ENCODE measurements at places on chromosomes 5 and 9.

DNA sequence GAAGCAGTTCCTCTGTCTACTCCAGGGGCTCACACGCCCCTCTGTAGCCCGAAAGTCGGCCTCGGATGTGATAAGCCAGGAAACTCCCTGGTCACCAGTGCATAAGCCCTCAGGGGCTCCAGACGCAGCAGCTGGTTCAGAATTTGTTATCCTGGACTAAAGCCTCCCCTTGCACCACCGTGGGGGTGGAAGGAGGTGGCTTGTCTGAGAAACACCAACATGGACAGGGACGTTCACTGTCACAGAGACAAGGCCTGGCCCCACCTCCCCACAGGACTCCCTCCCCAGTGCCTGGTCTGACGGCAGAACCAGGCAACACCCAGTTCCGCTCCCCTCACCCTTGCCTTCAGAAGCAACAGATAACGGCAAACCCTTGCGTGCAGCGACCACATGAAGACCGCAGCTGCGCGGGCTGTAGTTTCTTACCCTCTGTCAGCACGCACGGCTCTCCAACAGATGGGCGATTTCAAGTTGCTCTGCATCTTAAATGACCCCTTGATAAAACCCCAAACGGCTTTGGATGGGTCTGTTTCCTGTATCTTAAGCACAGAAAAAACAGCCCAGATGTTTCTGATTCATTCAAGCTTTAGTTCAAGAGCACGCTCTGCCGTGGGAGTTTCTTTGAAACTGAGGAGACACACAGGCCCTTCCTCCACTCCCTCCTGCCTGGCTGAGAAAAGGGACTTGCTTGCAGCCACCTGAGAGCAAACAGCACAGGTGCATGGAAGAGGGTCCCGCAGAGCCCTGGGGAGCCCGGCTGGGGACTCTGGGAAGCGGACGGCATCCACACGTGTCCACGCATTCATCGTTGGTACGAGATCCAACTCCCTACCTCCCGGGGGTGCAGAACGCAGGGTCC lies 44.7 kb upstream of the NKD2 start:
- DNase-seq: no peak

GRCh38 chr9:87541663-87542062 lies 44.0 kb downstream of the DAPK1 start:
- no peak for DNase-seq

GRCh38 chr5:177453852-177454396 lies 7.3 kb downstream of the PRR7 start:
- DNase-seq: peak; percentile 66

DNA sequence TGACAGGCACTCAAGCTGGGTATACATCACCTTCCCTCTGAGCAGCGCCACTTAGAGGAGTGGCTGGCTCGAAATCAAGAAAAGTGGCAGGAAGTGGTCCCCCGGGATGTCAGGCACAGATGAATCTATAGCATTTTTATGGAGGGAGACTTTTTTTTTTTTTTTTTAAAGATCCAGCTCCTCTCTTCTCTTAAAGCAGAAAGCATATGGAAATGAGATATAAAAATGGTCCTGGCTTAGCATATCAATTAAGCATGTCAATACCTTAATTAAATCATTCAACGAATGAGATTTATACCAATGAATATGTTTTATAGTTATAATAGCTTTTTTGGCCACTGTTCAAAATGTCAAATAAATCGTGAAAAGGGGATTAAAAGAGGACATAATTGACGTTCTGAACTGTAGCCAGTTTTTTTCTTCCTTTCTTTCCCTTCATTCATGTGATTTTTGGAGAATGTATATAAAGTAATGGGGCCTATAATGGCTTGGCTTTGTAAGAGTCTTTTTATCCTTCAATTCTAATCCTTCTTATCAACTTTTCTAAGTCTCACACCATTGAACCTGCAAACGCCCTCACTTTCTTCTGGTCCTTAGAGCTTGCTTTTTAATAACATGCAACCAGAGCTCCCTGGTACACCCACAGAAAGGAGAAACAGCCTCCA lies 319.2 kb upstream of the PANK3 start:
- no peak for DNase-seq

DNA sequence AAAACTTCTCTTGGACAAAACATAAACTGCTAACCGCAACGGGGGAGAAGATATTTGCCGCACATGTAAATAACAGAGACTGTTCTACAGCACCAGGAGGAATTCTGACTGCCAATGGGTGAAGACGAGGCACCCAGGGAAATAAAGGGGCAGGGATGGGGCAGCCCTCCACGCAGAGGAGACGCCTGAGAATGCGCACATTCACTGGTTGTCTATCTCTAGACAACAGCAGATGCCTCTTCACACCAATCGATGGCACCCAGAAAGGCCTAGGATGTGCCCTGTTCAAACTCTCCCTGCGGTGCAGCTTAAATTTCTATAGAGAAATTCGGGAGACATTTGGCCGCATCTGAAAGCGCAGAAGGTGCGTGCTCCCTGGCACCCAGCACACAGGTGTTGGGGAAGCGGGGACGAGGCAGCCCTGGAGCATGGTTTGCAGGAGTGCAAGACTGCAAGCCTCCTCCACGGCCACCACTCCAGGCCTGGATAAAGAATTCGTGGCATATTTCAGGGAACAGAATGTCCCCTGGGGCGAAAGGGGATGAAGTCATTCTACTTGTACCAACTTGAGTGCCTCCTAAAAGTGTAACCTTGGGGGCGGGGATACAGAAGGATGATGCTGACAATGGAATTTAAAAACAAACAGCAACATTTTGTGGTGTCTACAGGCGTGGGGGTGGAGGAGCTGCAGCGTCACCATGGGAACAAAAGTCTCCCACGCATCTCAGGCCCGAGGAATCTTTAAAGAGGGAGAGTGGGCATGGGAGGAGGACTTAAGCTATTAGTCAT lies 6.3 kb upstream of the IRX2 start:
- DNase-seq: no peak

- DNase-seq: peak; percentile 43
Observed at GRCh38 chr5:166724284-166724683, 1567.2 kb upstream of the WWC1 start.

GRCh38 chr5:78221964-78222451 lies 72.5 kb downstream of the AP3B1 start:
- no peak for DNase-seq

DNA sequence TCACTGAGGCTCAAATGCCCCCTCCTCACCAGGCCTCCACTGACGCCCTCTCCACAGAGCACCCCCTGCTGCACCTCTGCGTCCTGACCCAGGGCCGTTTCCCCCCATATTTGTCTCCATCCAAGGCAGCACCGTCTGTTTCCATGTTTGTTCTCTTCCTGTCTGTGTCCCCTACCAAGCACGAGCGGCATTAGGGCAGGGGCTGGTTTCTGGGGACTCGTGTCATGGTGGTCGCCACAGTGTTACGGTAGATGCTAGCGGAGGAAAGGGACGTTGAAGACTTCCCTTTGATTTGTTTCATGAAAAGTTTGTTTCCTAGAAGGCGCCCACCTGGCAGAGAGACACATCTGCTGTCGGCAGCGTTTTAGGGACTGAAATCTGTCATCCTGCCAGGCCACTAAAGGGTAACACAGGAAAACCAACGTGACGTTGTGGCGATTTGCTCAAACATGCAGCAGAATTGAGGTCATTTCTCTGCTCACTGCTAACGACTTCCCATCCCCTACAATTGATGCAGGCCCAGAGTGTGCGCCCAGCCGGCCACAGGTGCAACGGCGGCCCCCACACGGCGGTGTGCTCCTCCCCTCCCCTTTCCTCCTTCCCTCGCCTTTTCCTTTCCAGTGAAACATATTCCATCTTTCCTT lies 79.3 kb upstream of the IRX4 start:
- no peak for DNase-seq

Data from astrocyte of the hippocampus (primary cell).